ENCODE measurements at places on chromosomes 6 and 20.

DNA sequence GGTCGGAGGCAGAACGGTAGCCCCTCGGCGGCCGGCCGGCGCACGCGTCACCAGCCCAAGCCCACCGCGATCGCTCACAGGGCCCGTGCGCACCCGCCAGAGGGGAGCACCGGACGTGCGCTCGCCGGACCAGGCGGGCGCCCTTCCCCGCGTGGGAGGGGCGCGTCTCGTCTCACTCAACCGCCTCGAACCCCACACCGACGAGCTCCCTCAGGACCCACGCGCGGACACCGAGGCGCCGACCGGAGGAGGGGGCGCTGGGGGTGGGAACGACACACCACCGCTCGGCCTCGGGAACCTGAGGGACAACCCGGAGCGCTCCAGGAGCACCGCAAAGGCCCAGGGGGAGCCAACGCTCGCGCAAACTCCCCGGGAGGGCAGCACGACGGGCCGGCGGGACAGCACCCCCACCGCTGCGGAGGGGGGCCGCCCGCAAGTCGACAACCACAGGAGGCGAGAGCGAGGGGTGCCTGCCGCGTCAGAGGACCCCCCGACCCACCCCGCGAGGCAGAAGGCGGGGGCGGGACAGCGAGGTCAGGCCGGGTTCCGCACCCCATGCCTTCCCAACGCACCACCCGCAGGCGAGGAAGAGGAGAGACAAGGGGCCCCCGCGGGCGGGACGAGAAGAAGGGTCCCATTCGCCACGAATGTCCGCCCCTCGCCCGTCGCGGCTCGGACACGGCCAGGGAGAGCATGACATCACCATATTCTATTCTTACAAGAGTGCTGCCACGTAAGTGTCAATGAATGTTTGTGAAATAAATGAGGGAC, 512.7 kb upstream of the ZNF337 start:
- DNase-seq, result peak; percentile 35

- DNase-seq, result no peak
Observed at GRCh38 chr6:76533661-76534060, 461.2 kb upstream of the IMPG1 start.

DNA sequence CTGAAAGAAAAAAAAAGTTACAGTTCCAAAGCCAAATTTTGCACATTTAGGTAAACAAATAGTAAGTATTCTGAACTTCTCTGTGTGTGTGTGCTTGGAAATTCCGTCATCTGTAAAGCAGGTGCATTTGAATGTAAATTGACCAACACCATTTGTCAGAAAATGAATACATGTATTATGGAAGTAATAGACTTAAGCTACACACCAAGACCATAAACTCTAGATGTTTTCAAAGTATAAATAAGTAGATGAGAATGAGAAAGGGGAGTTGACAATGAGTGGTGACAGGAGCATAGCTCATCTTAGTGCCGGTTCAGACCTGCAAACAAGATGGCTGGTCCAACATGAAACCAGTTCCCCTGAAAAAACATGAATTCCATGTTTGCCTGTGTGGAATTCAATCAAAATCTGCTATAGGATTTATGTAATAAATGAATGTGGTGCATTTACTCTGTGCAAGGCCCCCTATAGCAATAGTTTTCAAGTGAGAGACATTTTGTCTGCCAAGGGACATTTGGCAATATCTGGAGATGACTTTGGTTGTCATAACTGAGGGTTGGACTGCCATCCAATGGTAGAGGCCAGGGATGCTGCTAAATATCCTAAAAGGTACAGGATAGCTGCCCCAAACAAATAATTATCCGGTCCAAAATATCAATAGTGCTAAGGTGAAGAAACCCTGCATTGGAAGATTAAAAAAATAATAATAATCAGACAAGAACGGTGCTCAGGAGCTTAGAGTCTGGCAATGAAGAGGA, 11.0 kb upstream of the FILIP1 start:
- DNase-seq, result no peak

DNA sequence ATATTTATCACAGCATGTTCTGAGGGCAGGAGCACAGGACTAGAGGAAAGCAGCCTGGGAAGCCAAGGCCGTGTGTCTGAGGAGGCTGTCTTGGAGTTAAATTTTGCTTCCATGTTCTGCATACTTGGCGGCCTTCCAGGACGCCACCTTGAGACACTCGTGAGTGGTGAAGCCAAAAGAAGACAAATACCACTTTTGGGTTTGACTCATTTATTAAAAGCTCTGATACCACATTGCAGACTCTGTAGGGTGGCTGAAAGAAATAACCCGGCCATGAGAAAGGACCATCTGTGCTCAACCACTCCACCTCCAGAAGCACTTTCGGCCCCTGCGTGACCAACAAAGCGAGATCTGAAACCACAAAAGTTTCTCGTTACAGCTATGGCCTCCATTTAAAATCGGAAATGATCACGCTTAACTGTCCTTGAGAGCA, 120.0 kb downstream of the TMEM242 start:
- no peak for DNase-seq

DNA sequence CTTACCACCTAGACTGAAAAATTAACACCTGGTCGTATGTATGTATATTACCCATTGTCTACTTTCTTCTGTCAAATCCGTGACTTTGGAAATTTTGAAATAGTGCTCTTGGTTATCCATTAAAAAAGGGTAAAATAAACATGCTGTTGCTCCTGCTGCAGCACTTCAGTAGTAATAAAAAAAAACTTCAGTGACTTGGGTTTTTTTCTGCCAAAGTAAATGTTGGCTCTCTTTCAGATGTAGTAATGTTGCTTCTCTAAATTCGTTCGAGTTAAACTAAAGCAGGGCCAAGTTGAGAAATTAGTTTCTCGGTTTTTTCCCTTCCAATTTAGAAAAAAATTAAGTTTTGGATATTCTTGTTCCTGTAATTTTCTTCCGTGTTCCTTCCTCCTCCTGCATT, 34.2 kb downstream of the JARID2 start:
- DNase-seq, result no peak

GRCh38 chr20:19779634-19780033, 21.6 kb downstream of the RIN2 start:
- no peak for DNase-seq

DNA sequence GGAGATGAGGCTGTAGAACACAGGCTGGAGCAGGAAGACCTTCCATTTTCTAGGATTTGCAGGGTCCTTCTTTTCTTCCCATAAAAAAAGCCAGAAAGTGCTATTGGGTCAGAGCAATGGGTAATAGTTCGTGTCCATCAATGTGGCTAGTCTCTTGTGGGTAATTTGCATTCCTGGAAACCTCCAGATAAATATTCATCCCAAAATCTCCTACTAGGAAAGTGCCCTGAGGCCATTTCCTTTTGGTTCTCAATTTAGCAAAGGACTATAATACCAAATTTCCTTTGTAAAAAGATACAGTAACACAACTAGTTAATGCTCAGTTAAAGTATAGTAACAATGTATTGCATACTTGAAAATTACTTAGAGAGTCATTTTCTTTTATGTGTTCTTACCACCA, 138.1 kb upstream of the TAB2 start:
- no peak for DNase-seq

DNA sequence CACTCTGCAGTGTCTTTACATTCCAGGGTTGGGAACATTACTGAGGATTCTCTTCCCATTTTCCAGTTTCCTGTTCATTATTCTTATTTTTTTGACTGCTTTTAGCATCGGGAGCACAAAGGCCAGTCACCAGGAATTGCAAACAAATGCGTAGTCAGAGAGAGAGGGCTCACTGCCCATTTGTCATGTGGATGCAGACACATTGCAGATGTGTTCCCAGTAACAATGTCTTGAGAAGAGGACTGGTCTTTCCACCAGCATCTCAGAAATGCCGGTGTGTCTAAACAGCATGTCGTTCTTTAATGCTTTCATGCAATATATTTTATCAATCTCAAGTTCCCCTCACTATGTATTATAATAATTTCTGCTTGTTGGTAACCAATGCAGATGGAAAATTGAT, 952 bp upstream of the TAAR6 start:
- DNase-seq, result no peak

- DNase-seq, result no peak
Observed at GRCh38 chr6:42171813-42172581, 1.2 kb upstream of the GUCA1A start.

DNA sequence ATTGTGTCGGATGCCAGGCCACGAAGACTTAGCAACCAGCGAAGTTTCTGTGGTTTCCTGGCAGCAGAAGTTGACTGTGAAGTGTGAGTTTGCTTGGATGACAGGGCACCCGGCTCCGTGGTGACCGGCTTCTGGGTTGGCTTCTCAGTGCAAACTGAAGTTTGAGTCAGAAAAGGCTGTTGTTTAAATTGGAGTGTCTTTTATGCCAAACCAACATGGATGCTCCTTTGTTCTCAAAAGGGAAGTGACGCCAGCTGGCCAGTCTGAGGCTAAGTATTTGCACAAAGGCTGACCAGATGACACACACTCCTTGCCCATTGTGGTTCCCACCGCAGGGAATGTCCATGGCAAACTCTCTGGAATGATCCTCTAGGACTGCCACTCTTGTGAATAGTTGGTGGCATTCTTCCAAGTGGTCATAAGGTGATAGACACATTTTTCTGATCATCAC, 164.8 kb upstream of the QKI start:
- DNase-seq, result no peak

DNA sequence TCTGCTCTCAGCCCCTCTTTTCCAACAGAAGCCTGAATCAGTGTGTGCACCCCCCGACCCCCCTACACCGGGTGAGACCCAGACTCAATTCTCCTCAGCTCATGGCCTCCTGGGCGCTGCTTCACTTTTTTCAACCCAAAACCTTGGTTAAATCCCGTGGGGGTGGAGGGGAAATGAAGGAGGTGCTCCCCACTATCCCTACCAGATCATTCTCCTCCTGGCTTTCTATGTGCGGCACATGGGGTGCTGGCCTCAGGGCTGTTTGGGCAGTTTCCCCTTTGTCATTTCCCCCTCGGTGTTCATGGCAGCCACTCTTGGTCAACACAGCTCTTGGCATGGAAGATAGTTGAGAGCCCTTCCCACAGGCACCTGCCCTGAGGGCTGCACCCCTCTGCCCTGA, 4.6 kb downstream of the CST4 start:
- no peak for DNase-seq

GRCh38 chr6:24006254-24006653, 119.8 kb upstream of the NRSN1 start:
- DNase-seq, result no peak

DNA sequence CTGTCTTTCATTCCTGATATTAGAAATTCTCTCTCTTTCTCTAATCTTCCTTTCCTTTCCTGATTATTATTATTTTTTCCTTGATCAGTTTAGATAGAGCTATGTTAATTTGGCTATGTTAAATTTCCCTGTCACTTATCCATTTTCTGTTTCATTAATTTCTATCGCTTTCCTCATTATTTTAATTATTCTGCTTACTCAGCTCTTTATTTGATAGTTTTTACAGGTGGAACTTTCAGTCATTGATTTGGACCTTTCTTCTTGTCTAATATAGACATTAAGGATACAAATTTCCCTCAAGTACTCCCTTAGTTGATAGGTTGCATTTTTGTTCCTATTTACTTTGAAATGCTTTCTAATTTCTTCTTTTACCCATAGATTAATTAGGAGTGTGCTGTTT, 442.3 kb downstream of the CDH26 start:
- no peak for DNase-seq

DNA sequence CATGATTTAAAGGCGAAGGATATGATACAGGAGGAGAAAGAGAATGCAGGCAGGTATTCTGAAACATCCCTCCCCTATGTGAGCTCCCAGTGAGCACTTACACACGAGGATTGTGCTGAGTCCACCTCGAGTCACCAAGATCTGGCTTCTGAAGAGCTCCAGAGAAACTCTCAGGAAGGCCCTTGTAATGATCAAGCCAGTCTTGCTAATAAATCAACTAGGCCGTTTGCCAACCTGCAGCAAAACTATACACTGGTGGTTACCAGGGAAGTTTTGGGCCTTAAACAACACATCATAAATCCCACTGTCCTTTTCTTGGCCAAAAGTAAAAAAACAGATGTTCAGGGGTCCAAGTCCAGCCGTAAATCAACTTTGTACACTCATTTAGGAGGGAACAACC, 79.2 kb downstream of the STXBP5 start:
- DNase-seq, result no peak

DNA sequence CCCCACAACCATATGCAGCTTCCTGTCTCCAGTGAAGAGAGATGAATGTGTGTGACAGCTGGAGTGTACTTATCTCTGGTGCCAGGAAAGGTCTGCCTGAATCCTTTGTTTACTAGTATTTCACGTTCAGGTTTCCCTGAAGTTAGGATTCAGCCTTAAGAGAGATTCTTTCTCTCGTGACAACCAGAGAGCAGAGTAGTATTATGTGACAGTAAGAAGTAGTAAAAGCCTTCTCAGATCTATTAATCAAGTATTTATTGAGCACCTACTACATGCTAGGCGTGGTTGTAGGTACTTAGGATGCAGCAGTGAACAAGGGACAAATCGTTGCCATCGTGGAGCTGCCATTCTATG, 949 bp downstream of the KIFC1 start:
- DNase-seq, result no peak

GRCh38 chr6:82534876-82535275, 171.3 kb downstream of the TPBG start:
- no peak for DNase-seq

GRCh38 chr20:58981628-58982364, 740 bp downstream of the NELFCD start:
- no peak for DNase-seq

- no peak for DNase-seq
Observed at GRCh38 chr6:53297004-53297403, 51.7 kb downstream of the ELOVL5 start.

- DNase-seq, result no peak
Observed at GRCh38 chr6:170443151-170443662, 109.9 kb downstream of the PSMB1 start.

GRCh38 chr20:57746832-57747404, 37.1 kb upstream of the PMEPA1 start:
- DNase-seq, result no peak

DNA sequence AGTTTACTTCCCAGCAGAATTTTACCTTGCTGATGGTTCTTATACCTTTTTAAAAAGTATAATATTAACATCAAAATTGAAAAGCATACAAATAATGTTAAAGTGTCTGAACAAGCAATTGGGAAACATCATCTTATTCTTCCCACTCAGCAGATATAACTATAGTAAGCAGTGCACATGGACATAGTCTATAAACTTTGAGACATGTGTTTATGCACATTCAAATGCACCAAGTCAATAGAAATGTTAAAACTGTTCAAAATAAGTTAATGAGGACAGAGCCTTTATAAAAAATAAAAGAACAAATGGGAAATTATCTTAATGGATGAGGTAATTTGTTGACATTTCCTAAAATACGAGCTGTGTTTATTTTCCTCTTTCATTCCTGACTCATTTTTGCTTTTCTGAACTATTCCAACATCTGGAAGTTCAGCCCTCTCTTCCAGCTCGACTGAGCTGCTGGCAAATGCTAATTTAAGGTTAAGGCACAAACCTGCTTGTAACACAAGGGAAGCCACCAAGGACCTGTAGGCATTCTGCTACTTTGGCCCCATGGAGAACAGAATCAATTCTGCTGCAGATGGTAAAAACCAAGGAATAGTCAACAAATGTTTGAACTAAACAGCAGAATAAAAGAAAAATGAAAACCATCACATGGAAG, 110.3 kb upstream of the MAP3K4 start:
- DNase-seq, result no peak

GRCh38 chr6:31687321-31687720, 6.5 kb upstream of the LY6G5C start:
- no peak for DNase-seq

GRCh38 chr20:9595763-9596162, 81.4 kb downstream of the LAMP5 start:
- no peak for DNase-seq
